Neural progenitor cell (in vitro differentiated cells): ENCODE measurements at places on chromosomes 13 and 19. TPM values are rescaled to one million over a fixed set of nuclear protein-coding genes. Genes with fewer than 3 reads are reported as not detected.
A peak's percentile ranks its signal among the peaks of the same experiment; 100 is the strongest.

Gene VMAC
- total RNA-seq = 4.6 and 6.8 TPM in 2 replicates

Gene PNMA8B
- total RNA-seq = 0.09 and 3.9 TPM in 2 replicates

Gene MAU2
- 35.0 and 47.3 TPM in 2 replicates for total RNA-seq

DNA sequence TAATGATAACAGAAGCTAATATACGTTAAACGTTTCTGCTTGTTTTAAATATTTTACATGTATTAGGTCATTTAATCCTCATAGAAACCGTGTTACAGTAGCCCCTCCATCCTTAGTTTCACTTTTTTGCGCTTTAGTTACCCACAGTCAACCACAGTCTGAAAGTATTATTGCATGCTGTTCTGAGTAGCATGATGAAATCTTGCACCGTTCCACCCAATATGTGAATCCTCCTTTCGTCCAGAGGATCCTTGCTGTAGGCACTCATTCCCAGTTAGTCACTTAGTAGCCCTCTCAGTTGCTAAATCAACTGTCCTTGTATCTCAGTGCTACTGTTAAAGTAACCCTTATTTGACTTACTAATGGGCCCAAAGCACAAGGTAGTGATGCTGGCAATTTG is 257.8 kb downstream of the ENOX1 start:
- DNase-seq = no peak

Gene PBX4
- total RNA-seq = 3.2 and 4.8 TPM in 2 replicates

GRCh38 chr13:80894917-80895316 is 554.0 kb upstream of the SPRY2 start:
- DNase-seq = no peak

GRCh38 chr19:14972676-14973075 is 7.0 kb downstream of the SLC1A6 start:
- no peak for DNase-seq

GRCh38 chr19:13588957-13589833 is 82.9 kb upstream of the CACNA1A start:
- peak; percentile 84 for DNase-seq

DNA sequence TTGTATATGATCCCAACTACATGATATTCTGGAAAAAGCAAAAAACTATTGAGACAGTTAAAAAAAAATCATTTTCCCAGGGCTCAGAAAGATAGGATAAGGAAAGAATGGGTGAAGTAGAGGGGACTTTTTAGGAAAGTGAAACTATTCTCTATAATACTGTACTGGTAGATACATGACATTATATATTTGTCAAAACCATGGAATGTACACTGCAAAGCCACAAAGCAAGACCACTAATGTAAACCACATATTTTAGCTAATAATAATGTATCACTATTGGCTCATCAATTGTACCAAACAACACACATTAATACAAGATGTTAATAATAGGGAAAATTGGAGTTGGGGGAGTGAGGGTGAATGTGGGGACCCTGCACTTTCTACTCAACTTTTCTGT is 182.6 kb downstream of the EFNB2 start:
- no peak for DNase-seq

DNA sequence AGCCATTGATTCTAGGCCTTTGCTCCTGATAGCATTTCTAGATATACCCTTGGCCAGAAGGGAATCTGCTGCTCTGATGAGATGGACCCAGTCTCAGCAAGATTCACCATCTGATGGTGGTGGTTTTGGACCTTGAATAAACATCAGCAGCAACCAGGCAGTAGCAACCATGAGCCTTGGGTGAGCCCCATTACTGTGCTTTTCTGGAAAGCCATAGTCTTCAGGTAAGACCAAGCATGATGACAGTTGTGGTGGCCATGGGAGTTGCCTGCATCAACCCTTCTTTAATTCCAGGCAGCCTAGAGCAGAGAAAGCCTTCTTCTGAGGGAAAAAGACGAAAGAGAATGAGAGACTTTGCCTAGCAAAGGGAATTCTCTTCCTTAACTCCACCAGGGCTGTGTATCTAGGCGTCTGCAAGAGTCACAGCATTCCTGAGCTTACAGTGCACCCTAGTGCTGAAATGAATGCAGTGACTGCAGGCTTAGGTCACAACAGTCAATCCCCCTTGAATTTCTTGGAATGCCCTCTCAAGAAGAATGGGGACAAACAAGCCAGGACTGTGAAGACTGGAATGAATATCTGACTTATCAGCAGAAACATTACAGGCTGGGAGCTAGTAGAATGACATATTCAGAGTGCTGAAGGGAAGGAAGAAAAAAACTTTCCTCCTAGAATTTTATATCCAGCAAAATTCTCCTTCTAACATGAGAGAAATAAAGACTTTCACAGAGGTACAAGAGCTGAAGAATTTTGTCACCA is 942.4 kb upstream of the PCDH20 start:
- DNase-seq = peak; percentile 88

- no peak for DNase-seq
Observed at GRCh38 chr13:74682746-74683145, 548.5 kb upstream of the KLF12 start.

Gene SEMA6B
- 22.6 and 82.3 TPM in 2 replicates for total RNA-seq

- DNase-seq = no peak
Observed at GRCh38 chr13:42612021-42612765, 38.2 kb downstream of the TNFSF11 start.

Gene KIR2DL1
- total RNA-seq = not detected in 2 replicates

Gene KIR2DL3
- not detected in 2 replicates for total RNA-seq

Gene LACC1
- 0.84 and 1.7 TPM in 2 replicates for total RNA-seq

- no peak for DNase-seq
Observed at GRCh38 chr13:41709511-41709910, 251.4 kb downstream of the VWA8 start.

Gene ZNF536
- total RNA-seq = 0.24 and 0.84 TPM in 2 replicates

DNA sequence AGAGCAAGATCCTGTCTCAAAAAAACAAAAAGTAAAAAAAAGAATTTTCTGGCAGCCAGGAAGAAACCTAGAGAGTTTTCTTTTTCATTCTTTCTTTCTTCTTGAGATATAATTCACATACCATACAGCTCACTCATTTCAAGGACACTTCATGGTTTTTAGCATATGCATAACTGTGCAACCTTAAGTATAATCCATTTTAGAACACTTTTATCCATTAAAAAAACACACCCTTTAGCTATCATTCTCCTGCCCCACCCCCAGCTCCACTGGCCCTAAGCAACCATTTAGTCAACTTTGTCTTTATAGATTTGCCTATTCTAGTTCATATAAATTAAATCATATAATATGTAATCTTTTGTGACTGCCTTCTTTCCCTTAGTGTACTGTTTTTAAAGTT is 8.1 kb upstream of the IPO5 start:
- no peak for DNase-seq

- DNase-seq = no peak
Observed at GRCh38 chr13:40613192-40613818, 53.1 kb downstream of the FOXO1 start.
